Stimulated activated CD4-positive, alpha-beta T cell treated with anti-CD3 and anti-CD28 coated beads, Interleukin-1b, Interleukin-23, amount 100 ng/mL, for 48 hours (primary cell): ENCODE measurements at places on chromosomes 2 and 18.

GRCh38 chr2:46873604-46874068, 42.0 kb downstream of the MCFD2 start:
- DNase-seq, result peak; percentile 54

GRCh38 chr18:38759457-38759856, 1193.9 kb upstream of the CELF4 start:
- DNase-seq, result no peak

DNA sequence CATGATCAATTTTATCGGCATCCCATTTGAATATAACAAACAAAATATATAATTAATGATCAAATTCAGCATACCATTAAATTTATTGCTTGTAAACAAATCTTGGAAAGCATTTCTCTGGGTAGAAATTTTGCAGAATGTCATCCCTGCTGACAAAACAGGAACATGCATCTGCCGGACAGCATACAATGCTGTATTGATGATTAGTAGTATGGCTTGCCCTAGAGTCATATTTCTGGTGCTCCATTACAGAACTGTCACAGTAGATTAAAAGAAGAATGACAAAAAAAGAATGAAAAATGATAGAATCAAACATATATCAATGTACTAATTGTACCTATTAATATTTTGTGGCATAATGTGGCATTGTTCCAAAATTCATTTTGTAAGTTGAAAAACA, 98.0 kb downstream of the NXPH2 start:
- no peak for DNase-seq

DNA sequence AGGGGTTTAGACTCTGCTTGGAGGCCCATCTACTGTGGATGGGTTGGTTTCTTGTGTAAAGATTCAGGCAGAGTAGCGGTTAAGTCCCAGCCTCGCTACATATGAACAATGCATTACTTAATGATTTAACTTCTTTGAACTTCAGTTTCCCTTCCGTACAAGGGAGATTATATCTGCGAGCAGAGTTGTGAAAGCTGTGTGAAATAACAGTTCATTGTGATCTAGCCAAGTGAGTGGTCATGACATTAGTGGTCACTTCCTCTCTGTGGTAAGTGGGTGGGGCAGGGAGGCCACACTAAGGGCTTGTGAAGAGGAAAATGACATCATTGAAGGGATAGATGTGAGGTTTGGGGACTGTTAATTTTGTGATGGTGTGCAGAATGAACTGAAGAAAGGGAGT, 14.1 kb upstream of the MEX3C start:
- DNase-seq, result peak; percentile 72

DNA sequence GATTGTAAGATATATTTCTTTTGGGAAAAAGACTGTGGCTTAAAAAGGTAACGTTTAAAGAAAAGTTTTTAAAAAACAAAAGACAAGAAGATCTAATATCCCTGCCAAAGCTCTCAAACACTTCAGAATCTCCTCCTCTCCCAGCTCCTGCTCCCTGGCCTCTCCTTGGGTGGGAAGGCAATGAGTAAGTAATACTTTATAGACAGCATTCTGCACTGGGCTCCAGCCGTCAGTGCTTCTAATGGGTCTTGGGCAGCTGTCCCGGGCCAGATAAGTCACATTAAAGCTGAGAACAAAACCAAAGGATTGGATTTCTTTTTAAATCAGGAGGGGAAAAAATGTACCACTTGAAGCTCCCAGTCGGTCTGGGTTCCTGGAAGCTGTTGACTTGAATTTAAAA, 133.7 kb downstream of the ALPK2 start:
- no peak for DNase-seq

DNA sequence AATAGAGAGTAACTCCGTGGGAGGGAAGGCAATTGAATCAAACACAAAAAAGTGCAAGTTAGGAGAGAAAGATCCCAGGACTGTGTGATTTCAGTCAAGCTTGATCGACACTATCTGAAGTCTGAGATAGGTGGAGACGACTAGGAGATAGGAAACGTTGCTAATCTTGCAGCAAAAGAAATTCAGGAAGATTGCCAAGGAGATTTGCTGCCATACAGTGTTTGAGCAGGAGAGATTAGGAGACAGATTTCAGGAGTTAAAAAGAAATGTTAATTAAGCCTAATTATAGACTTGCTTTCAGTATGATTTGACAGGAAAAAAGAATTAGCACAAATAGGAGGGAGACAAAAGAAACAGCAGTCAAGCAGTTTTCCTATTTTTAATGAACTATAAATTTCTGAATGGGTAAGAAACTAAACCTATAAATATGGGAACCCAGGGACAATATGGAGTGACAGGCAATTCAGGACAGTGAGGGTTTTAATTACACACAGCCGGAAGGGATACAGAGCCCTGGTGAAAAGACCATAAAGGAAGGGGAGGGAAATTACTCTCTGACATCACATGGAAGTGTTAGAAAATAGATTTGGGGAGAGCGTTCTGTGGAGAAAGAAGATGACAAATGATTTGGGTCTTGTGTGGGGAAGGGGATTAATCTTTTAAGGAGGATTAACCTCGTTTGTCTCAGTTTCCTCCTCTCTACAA, 72.6 kb downstream of the SUCLG1 start:
- DNase-seq, result no peak

- DNase-seq, result no peak
These were observed 165.5 kb downstream of the GLI2 start for GRCh38 chr2:120901201-120901600.

- no peak for DNase-seq
These were observed 33.3 kb downstream of the ANTXR1 start for GRCh38 chr2:69046221-69046662.

DNA sequence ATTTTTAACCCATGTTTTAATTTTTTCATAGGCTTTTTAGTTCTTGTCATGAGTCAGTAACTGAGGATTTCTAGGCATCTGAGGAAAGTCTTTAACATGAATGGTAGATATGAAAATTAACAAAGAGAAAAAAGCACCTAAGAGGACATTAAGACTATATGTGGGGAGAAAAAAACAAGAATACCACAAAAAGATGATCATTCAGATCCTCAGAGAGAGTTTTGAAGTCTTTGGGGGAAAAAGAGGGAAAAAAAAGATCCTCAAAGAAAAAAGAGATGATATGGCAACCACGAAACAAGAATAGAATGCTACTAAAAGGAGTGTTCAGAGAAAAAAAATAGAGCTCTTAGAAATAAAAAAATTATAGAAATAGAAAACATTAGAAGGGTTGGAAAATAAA, 8.1 kb downstream of the DRC1 start:
- no peak for DNase-seq

GRCh38 chr2:197101519-197101918, 175.0 kb upstream of the PGAP1 start:
- DNase-seq, result no peak

- no peak for DNase-seq
These were observed 142.7 kb downstream of the SCG2 start for GRCh38 chr2:223459328-223459939.

DNA sequence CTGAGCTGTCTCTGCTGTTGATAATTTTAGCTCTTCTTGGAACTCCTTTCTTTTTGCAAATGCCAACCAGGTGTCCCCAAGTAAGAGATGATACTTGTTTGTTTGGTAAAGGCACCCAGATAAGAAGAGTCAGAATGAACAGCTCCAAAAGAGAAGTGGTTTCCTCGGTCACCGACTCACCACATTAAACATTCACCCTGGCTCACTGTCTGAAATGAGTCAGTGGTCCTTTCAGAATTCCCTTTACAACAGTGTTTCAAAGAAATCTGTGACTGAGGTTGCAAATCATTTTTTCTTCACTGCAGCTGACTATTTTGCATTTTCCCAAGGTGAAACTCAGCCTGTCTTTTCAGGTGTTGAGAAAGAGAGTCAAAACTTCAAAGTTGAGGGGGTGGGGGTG, 16.2 kb upstream of the CXCR4 start:
- peak; percentile 71 for DNase-seq

DNA sequence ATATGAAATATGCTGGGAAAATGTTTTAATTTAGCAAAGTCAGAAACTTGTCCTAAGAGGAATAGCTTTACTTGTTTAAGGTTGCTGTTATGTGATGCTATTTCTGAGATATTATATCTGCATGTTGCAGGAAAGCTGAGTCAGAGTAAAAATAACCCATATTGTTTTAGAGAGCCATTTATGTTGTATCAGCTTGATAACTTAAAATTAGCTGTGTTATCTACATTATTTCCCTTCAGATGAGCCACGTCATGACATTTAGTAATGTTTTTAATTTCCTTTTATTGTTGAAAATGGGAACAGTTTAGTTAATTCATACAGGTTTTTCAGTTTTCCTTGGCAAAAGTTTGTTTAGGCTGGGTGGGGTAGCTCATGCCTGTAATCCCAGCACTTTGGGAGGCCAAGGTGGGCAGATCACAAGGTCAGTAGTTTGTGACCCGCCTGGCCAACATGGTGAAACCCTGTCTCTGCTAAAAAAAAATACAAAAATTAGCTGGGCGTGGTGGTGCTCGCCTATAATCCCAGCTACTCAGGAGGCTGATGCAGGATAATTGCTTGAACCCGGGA, 55.8 kb downstream of the TTC27 start:
- no peak for DNase-seq

DNA sequence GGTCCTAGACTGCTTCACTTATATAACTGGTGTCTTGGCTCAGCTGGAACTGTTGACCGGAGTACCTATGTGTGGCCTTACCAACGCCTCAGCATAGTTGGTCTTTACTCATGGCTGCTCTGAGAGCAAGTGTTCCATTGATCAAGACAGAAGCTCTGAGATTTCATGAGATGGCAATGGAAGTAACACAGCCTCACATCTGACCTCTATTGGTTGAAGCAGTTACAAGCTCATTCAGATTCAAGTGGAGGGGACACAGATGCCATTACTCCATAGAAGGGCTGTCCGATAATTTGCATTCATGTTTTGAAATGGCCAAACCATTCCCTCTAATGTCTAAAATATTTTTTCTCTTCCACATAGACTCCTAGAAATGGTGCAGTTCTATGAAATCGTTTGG, 46.4 kb upstream of the STK39 start:
- DNase-seq, result no peak

DNA sequence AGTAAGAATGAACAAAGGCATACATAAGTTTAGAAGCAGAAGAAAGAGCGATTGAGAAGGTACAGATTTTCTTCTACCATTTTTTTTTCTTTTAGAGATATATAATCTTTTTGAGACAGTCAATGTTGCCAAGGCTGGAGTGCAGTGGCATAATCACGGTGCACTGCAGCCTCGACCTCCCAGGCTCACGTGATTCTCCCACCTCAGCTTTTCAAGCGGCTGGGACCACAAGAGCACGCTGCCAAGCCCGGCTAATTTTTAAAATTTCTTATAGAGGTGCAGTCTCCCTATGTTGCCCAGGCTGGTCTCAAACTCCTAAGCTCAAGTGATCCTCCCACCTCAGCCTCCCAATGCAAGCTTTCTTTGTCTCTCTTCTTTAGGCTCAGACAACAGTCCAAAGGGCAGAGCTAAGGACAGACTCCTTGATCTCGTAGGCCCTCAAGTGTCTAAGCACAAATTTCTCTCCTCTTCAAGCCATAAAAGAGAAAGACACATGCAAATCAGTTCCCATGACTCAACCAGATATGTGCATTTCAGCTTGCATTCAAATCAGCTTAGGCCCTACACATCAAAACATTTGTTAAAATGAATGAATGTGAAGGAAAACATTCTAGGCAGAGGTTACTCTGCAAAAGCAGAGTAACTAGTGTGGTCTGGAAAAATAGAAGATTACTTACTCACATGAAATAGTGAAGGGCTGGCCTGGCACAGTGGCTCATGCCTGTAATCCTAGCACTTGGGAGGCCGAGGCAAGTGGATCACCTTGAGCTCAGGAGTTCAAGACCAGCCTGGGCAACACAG, 18.0 kb downstream of the ITSN2 start:
- DNase-seq, result no peak

DNA sequence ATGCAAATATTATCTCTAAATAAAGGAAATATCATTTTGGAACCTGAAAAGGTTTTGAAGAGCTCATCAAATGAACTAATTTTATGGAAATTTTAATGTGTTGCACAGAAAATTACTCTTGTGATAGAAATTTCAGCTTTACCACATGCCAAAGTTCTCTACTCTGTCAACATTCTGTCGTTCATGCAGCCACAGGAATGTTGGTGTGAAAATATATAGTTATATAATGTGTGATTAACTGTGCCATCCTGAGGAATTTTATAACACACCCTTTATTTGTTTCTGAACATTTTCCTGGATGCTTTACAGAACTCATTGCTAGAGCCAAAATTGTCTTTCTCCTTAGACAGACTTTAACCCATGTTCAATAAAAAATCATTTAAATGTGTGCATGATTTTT, 202.5 kb upstream of the SLC8A1 start:
- DNase-seq, result no peak

- no peak for DNase-seq
These were observed 167.4 kb downstream of the PTGR3 start for GRCh38 chr18:75041586-75041985.

DNA sequence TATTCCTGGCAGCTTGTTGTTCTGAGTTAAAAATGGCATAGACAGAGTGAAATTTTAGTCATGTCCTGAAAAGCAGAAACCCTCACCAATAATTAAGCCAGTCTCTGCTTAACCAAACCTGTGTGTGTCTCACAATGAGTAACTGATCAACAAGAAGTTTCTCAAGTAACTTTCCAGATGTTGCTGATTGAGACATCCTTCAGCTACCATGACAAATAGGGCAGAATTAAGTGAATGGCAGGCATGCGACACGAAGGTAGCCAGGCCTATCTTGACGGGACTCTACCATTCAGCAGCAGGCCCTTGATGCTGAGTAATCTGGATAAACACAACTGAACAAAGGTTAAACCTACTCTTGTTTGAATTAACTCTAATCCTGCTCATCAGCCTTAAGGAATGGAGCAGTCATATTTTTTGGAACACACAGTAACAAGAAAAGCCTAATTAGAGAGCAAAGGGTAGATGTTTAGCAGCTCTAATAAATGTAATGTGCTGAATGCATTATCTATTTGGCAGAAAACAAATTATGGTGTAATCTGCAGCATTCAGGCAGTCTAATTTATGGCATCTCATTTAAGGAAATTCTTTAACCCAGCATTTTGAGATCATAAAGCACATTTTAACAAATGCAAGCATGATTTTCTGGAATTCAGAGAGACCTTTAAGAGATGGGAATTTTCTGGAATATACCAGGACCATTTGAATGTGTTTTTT, 159.5 kb upstream of the EPHA4 start:
- no peak for DNase-seq

GRCh38 chr2:207681431-207681830, 30.0 kb upstream of the CCNYL1 start:
- no peak for DNase-seq

DNA sequence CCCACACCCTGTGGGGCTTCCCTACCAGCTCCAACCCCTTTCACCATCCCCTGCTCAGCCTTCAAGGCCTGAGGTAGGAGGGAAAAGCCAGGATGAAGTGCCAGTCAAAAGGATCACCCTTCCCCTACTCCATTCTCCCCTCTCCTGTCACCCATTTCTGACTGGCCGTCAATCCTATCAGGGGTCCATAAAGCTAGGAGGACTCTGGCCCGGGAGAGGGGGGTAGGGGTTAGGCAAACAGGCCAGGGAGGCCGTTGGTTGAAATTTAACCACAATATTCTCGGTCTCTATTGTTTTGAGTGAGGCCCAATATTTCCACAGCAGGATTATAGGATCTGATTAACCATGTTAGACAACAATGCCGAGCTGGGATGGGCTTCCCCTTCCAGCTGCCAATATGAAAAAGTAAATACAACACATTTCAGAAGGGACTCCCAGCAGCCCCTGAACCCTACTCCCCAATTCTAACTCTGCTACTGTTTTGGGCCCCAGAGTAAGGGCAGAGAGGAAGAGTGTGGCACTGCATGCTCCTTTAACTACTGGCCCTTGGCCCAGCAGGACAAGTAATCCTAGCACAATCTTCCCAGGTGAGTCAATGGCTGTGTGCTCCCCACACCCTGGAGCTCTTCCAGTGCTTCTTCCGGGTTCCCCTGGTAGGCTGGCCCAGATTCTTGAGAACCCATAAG, 10.6 kb upstream of the IHH start:
- no peak for DNase-seq
